ENCODE measurements at places on chromosomes 13 and 19.

DNA sequence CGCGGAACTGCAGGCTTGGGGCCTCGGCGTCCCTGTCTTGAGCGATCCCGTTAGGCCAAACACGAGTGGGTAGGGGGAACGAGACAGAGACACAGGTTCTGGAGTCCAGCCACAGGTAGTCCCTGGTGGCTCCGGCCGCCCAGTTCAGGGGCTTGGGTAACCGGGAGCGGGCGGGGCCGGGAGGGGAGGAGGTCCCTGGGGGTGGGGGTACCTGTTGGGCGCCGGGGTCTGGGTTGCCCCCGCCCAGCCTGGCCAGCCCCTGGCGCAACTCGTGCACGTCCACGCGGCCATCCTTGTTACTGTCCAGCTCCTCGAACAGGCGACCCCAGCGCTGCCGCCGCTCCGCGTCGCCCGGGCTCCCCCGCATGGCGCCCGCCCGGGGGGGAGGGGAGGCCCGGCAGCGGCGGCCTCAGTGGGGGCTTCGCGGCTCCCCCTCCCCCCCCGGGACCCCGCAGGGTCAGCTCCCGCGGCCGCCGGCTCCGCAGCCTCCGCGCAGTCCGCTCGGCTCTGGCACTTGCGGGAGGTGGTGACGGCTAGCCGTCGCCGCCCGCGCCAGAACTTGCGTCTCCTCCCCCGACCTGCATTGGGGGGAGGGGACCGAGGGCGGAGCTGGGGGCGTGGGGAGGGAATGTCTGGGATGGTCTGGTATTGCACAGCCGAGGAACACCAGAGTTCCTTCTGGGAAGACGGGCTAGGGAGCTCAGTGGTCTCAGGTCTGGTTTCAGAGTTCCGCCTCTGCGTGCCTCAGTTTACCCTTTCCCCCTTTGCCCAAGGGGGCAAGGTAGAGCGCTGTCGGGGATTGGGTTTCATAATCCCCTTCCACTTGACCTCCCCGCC lies at the start of gene SLC25A23:
Gene SLC25A23, minus strand, starts transcription at position 531 of the 837 bp plus-strand sequence. Its CDS starts 164 bp downstream, at position 367.
- peak; percentile 62 for DNase-seq

DNA sequence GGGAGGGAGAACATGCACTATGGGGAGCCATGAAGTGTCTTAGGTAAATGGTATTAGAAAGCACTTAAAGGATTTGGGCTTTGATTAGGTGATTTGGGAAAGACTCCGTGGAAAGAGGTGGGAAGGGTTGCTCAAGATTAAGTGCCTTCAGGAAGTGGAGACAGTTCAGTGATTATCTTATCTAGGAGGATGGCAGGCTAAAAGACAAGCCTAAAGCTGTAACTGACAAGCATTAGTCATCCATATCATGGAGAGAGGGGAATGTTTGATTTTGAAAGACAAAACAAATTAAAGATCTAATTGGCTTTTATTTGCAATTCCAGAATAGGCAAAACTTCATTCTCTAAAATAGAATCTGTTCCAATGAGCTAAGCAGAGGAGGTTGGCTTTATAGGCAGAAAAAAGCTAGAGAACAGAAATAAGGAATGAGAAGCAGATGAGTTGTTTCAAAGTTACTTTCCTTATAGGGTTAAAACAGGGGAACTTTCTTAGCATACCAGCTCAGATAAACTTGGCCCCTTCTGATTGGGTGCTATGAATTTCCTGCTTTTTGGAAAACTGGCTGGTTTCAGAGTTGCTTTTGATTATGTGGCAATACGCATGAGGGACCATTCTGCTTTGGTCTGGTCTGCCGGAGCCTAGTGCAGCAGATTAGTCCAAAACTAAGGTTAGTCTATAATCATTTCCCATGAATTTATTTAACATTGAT lies 1.8 kb upstream of the DIAPH3 start:
- DNase-seq = no peak

DNA sequence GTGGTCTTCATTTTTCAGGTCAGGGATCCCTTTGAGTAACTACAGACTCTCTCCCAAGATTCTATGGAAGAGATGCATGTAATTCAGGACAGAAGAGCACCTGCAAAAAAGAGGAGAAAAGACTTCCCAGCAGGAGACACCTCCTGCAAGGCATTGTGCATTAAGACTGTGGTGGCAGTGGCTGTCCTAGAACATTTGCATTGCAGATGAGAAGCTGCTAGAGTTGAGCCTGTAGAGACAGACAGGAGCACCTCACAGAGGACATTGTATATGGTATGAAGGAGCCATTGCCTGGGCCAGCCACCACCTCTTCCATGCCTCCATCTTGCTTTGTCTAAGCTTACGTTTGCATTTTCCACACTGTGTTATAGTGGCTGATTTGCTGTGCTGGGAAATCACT lies 11.2 kb upstream of the MYO16 start:
- no peak for DNase-seq

GRCh38 chr13:24606486-24607170 lies 73.6 kb upstream of the ATP12A start:
- DNase-seq = no peak

DNA sequence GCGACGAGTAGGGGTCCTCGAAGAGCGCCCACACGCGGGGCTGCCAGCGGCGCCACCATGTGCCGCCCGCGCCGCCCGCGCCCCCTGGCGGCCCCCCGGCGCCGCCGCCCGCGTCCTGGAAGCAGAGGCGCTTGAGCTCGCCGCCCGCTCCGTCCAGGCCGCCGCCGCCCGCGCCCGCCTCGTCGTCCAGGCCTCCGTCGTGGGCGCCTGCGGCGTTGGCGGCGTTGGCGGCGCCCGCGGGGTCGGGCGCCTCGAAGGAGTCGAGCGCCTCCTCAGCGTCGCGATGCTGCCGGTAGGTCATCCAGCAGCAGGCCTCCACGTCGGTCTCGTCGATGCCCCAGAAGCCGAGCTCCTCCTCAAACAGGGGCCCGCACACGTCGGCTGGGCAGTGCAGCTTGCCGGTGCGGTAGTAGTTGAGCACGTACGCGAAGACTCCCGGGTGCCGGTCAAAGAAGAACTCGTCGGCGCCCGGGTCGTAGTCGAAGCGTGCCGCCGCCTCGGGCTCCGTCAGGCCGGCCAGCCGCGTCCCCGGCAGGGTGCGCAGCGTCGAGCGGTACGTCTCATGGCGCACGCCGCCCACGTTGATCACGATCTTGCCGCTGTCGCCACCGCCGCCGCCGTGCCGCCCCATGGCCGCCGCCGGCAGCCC lies 829 bp downstream of the KCNC3 start:
- no peak for DNase-seq

GRCh38 chr13:49062297-49062896 lies 86.7 kb downstream of the FNDC3A start:
- DNase-seq = no peak

DNA sequence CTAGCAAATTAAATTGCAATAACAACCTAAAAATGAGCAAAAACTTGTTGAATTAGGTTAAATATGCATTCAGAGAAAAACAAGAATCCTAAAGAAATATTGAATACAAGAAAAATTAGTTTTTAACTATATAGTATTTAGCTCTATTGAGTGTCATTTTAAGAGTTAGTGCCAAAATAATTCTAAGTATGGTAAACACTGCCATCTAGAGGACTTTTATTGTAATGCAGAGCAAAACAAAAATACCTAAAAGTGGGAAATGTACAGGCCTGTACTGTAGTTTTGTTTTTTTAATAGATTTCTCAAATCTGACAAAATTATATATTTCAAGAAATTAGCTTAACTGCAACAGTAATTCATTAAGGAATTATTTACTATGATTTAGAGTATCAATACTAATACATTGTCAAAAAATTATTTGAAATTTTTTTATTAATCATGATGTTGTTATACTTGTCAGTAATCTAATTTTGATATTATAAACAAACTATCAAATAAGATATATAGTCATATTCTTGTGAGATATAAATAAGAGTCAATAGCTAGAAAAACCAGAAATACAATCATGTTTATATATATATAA lies 8.2 kb upstream of the PCDH9 start:
- DNase-seq = no peak

GRCh38 chr19:7897292-7897691 lies 6.4 kb upstream of the MAP2K7 start:
- DNase-seq = no peak

GRCh38 chr19:2051773-2052704 lies 995 bp upstream of the MKNK2 start:
- peak; percentile 84 for DNase-seq

DNA sequence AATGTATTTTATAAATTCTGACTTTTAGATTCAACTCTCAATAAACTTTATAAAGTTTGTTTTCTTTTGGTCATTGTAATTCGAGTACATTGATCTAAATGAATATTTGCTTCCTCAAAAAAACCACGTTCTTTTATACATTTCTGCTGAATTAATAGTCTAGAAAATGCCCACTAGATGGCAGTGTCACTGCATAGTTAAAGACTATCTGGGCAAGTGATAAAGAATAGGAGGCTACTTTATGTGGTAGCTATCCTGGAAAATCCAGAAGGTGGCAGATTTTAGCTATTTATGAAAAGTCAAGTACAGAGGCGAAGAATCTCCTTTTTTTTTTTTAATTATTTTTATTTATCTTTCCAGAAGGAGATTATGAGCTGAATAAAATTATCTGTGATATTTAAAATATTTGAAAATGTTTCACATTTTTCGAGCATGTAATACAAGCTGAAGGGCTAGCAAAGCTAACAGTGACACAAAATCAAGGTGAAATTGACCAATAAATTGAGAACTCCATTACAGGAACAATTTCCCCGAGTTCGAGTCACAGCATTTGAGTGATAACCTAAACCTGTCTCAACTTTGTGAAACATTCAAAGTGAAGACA lies 221.8 kb downstream of the OLFM4 start:
- no peak for DNase-seq

GRCh38 chr13:89900104-89900765 lies 1447.3 kb upstream of the MIR17HG start:
- no peak for DNase-seq

GRCh38 chr19:57068921-57069697 lies 50.7 kb upstream of the USP29 start:
- no peak for DNase-seq

DNA sequence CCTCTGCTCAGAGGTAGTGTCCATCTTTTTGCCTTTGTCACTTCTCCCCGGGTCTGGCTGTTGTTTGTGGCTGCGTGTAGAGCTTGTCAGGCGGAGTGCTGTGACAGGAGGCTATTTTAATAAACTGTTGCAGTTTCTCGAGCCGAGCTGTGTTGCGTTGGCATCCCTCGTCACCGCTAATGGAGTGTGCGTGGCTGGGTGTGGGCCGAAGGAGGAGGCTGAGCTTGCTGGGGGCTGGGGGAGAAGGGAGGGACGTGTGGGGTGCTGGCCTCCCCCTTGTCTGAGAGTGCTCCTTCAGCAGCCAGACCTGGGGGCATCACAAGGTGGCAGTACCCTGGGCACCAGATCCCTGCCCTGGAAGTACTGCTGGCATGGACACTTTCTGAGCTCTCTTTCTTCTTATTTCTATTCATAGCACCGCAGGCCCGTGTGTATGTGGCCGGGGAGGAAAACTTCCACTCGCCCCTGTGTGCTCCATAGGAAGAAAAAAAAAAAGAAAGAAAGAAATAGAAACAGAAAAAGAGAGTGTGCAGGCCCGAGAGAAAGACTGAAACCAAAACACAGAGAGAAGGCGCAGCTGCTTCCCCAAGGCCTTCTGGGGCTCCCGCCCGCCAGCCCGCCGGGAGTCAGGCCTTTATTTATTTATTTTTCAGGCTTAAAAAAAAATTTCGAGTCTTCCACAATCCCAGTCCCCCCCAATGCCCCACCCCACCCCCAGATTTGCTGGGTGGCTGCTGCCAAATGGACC lies 27.0 kb downstream of the NFIX start:
- DNase-seq = no peak

DNA sequence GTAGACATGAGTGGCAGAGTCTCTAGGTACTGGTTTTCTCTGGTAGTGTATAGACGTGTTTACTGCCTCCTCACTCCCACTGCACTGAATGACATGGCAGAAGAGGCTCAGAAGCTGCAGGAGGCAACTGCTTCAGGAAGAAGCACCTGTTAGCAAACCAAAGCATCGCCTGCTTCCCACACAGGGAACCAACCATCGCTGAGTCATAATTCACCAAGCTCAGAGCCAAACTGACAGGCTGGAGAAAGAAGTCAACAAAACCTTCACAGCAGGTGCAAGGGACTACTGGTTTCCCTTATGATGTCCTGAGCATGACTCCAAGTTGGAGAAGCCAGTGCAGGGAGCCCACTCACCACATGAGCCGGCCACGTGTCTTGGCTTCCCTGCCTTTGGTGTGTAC lies 69.8 kb downstream of the KCTD12 start:
- DNase-seq = no peak

- no peak for DNase-seq
Observed at GRCh38 chr13:104854698-104855097, 1680.8 kb downstream of the EFNB2 start.

Data from CD4-positive, alpha-beta T cell treated with Interleukin-15 for 1 hour (primary cell).